Pericardium fibroblast (primary cell): ENCODE measurements at places on chromosomes 3 and 15. TPM values are rescaled to one million over a fixed set of nuclear protein-coding genes. Genes with fewer than 3 reads are reported as not detected.

VWA5B2 gene
- total RNA-seq = not detected in 2 replicates

POTEB2 gene
- total RNA-seq = not detected in 2 replicates

ACAN gene
- 0.17 TPM in 1 of 2 replicates, not detected in the other for total RNA-seq

NOX5 gene
- under 0.01 TPM in 1 of 2 replicates, not detected in the other for total RNA-seq

TNNC1 gene
- 1.2 and 30.3 TPM in 2 replicates for total RNA-seq

FNDC3B gene
- 71.4 and 71.8 TPM in 2 replicates for total RNA-seq

GOLGA6L7 gene
- total RNA-seq = not detected in 2 replicates

MED12L gene
- total RNA-seq = 0.12 and 0.26 TPM in 2 replicates

C3orf49 gene
- not detected in 2 replicates for total RNA-seq

RBP2 gene
- not detected in 2 replicates for total RNA-seq

SHC4 gene
- total RNA-seq = 0.09 and 5.6 TPM in 2 replicates
